ENCODE measurements at places on chromosomes 6 and 20.

GRCh38 chr6:117548797-117549301, 53.5 kb downstream of the GOPC start:
- no peak for DNase-seq

- no peak for DNase-seq
Measured at GRCh38 chr6:56386717-56387116, 139.3 kb upstream of the COL21A1 start.

- no peak for DNase-seq
Measured at GRCh38 chr6:111958534-111958933, 85.3 kb upstream of the FYN start.

- DNase-seq, result no peak
Measured at GRCh38 chr6:53623497-53623896, 42.1 kb downstream of the KLHL31 start.

- DNase-seq, result no peak
Measured at GRCh38 chr6:131652472-131652871, 15.4 kb downstream of the ENPP3 start.

DNA sequence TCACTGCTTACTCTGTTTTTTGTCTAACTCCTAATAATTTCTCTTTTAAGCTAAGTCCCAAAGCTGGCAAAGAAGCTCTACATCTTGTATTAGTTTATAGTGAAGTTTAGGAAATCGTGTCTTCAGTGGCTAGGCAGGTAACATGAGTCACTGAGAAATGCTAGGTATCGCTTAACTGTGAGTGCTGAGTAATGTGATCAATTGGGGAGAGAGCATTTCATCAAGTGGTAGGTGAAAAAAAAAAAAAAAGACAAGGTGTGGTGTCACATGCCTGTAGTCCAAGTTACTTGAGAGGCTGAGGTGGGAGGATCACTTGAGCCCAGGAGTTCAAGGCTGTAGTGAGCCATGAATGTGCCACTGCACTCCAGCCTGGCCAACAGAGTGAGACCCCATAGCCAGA, 125.3 kb downstream of the FAM83B start:
- no peak for DNase-seq

GRCh38 chr6:13272131-13273046, 55.9 kb downstream of the TBC1D7 start:
- no peak for DNase-seq

- no peak for DNase-seq
Measured at GRCh38 chr6:22827760-22828159, 258.4 kb downstream of the HDGFL1 start.

DNA sequence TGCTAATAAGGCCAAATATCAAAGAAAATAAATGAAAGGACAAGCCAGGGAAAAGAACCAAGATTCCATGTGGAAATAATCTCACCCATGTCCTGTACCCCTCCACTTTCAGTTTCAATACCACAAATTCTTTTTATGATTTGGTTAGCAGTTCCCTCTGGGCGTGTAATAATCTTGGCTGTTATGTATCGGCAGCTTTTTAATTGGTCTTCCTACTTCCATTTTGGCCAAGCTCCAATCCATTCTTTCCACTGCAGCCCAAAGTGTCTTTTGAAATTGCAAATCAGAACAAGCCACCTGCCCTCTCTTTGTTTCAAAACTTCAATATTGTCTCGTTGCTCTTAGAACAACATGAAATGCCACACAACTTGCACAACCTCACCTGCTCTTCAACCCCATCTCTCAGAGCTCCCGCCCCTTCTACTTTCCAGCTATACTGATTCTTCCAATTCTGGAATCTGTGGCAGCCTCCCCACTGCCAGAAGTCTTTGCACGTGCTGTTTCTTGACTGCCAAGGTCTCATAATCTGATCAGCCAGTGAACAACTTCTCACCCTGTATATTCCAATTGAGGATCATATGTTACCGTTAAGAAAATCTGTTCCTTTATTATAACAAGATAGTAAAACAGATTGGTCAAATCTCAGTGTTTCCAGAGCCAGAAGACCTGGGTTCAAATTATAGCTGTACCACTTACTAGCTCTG, 354.5 kb downstream of the CBLN4 start:
- no peak for DNase-seq

- DNase-seq, result no peak
Measured at GRCh38 chr6:152472325-152472724, 164.8 kb downstream of the SYNE1 start.

DNA sequence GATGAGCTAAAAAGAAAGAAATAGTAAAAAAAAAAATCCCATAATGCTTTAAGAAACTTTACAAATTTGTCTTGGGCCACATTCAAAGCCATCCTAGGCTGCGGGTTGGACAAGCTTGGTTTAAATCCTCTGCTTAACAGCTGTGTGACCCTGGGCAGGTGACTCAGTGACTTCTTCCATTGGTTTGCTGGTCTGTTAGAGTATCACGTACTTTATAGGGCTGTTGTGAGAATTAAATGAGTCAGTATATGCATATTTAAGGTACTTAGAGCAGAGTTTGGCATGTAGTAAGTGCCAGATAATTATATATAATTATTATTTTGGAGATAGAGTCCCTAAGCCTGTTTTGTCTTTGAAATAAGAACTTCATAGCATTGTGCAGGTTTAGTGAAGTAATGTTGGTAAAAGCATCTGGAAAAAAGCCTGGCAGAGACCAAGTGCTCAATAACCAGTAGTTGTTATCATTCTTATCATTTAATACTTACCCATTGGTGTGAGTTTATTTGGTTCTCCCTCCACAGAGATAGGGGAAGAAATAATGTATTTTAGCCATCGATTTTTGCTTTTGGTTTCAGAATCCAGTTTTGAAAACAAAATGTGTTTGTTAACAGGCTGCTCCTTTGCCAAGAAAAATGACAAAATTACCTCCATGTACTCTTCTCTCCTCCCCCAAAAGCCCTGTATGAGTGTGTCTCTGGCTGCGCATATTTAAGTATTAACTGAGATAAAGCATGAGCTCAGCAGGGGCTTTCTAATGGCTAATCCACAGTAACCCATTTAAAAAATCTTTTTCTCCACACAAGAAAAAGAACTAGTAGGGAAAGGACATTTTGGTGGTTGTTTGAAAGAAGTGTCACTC, 67.2 kb downstream of the FOXO3 start:
- DNase-seq, result peak; percentile 89

- no peak for DNase-seq
Measured at GRCh38 chr20:43915211-43916072, 790 bp downstream of the TOX2 start.

DNA sequence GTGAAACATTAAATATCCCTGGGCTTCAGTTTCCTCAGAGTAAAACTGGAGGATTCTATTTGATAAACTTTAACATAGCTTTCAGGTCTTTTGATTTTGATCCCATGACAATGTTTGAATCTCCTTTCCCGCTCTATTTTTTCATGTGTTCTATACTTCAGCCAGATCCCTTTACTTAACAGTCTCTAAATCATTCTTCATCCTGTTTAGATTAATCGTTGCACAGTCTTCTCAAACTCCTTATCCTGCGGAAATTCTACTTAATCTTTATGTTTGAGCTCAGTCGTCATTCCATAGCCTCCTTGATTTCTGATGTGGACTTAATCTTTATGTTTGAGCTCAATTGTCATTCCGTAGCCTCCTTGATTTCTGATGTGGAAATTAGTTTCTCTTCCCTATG, 57.4 kb downstream of the GRIK2 start:
- DNase-seq, result no peak

GRCh38 chr20:37943501-37944455, 40.9 kb downstream of the VSTM2L start:
- DNase-seq, result no peak

DNA sequence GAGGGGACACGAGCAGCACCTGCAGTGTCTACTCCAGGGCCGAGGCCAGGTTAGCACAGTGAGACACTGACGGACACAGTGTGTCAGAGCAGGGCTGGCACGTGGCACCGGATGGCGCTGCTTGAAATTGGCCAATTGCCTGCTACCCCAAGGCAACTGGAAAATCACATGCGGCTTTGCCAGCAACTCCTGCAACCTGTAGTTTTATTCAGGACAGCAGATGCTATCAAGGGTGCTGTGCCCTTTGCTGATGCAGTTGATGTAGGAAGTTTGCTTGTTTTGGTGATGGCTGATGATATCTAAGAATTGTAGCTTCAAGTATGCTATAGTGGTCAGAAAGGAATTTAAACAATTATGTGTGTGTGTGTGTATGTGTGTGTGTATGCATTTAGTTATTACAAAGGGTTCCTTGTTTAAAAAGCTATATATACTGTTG, 25.9 kb downstream of the RIN2 start:
- no peak for DNase-seq

DNA sequence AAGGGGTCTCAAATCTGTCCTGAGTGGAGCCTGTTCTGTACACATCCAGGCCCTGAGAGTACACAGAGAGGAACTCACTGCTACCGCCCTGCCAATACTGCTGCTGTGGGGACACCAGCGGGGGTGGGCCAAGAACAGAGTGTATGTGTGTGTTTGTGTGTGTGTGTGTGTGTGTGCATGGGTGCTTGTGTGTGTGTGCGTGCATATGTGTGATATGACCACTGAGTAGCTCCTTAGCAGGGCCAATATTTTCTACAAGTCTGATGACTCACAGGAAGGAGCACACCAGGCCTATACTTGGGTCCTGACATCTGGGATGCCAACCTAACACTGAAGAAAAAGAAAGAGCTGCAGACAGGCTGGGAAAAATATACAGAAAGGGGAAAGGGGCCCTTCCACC, 1.4 kb downstream of the RAET1E start:
- no peak for DNase-seq

- no peak for DNase-seq
Measured at GRCh38 chr6:167796192-167796981, 30.3 kb upstream of the AFDN start.

DNA sequence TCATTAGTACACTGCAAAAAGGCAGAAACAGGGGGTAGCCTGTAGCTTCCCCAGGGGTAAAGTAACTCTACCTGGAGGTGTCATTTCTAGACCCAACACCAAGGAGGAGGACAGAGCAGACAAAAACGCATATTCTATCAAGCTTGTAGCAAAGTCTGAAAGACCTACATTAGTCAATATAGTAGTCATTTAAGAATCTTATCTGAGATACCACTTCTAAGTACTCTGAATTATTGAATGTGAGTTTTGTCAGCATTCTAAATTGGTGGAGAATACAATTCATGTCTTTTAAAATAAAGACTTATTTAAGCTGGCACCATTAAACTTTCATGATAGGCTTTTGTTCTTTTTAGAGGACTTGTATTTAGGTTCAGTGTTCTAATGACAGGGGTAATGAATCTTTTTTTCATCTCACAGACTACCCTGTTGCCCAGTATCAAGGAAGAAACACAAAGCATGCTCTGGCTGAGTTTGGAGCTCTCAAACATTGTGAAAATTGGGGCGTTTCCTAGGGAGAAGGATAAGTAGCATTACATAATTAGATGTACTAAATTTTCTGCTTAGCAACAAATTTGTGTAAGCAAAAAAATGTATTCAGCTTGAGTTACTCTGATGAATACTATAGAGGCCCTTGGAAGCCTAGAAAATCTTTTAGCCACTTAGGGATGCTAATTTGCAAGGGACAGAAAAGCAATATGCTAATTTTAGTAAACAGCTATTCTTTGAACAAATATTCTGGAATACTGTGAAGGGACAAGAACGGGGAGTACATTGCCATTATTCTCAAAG, 255.4 kb upstream of the HSF2 start:
- DNase-seq, result no peak

- no peak for DNase-seq
Measured at GRCh38 chr6:159854959-159855358, 35.8 kb upstream of the MAS1 start.

DNA sequence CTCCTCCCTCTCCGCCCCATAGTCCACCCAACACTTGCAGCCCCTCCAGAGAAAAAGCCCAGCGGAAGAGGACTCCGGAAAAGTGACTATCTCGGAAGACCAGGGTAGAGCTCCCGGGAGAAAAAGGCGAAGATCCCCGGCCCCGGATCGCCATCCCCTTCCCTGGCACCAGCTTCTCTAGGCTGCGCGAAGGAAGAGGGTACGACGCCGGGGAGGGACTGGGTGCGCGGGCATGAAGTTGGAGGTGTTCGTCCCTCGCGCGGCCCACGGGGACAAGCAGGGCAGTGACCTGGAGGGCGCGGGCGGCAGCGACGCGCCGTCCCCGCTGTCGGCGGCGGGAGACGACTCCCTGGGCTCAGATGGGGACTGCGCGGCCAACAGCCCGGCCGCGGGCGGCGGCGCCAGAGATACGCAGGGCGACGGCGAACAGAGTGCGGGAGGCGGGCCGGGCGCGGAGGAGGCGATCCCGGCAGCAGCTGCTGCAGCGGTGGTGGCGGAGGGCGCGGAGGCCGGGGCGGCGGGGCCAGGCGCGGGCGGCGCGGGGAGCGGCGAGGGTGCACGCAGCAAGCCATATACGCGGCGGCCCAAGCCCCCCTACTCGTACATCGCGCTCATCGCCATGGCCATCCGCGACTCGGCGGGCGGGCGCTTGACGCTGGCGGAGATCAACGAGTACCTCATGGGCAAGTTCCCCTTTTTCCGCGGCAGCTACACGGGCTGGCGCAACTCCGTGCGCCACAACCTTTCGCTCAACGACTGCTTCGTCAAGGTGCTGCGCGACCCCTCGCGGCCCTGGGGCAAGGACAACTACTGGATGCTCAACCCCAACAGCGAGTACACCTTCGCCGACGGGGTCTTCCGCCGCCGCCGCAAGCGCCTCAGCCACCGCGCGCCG, 822 bp downstream of the FOXQ1 start:
- DNase-seq, result peak; percentile 22

- no peak for DNase-seq
Measured at GRCh38 chr6:155253337-155253736, 10.5 kb upstream of the CLDN20 start.

Data from NCI-H1105 treated with DMSO at 0.1 percent for 48 hours (cell line).